Cortex of kidney (tissue), 1 donor: ENCODE measurements at places on chromosomes 3 and 15.

- no peak for DNase-seq
Measured at GRCh38 chr15:101338502-101339057, 43.5 kb upstream of the SNRPA1 start.

DNA sequence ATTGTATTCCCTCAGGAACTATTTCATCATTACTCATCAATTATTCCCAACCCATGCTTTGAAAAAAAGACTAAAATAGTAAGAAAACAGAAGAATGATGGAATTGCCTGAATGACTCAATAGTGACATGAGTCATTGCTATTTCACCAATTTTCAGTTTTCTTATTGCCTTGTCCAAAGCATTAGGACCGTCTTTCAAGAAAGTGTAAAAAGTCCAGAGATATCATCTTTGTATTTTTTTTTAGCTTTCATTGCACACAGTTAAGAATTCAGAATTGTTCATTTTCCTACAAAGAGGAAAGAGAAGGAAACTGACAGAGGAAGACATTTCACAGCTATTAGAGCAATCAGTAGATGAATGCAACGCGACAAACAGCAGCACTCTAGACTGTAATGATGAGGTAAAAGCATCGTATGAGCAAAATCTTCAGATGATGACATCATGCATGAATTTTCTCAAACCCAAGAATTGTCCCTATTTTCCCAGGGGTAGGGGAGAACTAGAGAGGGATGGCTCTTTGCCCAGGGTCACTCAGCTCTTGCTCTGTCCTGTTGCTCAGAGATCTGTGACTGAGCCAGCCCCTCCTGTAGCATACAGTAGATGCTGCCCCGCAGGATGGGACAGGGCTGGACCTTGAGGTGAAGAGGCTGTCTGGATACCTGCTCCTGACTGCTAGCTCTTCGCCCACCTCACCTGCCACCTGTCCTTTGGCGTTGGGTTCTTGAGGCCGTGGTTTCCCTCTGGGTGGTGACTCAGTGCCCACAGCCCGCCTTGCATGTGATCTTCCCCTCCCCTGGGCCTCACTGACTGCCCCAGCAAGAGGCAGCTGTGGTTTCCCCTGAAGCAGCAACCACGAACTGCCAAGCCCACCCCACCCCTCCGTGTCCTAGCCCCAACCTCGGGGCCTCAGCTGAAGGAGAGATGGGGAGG, 84.8 kb downstream of the PPCDC start:
- DNase-seq, result no peak

DNA sequence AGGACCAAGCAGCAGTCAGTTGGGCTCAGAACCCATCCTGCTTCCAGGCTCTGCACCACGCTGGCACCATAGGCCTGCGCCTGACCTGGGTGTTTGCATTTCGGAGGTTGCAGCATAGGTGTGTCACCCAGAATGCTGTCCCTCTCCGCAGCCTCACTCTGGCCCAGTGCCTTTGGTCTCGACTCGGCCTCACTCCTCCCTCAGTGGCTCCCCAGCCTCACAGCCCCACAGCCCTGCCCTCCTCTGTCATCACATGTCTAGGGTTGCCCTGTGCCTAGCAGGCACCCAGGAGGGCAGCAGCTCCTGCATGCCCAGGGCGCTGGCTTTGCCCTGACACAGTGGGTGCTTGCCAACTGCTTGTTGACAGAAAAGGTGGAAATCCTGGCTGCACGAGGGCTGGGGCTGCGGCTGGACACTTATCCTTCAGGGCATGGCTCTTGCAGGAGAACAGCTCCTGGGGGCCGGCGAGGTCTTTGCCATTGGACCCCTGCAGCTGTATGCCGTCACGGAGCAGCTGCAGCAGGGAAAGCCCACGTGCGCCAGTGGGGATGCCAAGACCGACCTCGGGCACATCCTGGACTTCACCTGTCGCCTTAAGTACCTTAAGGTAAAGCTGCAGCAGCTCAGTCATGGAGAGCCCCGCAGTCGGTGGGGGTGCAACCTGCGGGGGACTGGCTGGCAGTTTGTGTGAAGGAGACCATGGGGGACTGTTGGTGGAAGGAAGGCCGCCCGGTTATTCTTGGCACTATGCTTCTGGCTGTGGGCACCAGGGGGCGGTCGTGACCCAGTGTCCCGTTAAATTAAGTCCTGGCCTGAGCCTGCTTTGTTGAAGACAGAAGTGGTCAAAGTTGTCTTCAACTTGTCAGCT, 16.2 kb downstream of the NISCH start:
- DNase-seq, result no peak

GRCh38 chr3:194184265-194184751, 48.4 kb downstream of the HES1 start:
- DNase-seq, result no peak

DNA sequence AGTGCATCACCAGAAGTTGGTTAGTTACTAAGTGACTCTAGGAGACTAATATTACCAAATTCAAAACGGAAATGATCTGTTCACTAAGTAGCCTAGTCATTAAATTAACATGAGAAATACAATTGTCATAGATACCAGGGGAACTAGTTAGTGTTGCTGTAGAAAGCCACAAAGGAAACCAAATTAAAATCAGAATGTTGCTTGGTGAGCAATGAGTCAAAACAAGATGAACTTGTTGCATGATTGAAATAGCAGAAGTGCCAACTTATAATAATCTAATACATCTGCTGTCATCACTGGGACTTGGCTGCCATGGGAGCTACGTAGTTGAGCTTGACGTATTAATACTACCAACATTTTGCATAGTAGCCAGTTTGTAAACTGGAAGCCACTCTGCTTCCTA, 458.1 kb downstream of the DIPK2A start:
- DNase-seq, result no peak

GRCh38 chr15:29121907-29122306, 147.7 kb downstream of the NSMCE3 start:
- no peak for DNase-seq

DNA sequence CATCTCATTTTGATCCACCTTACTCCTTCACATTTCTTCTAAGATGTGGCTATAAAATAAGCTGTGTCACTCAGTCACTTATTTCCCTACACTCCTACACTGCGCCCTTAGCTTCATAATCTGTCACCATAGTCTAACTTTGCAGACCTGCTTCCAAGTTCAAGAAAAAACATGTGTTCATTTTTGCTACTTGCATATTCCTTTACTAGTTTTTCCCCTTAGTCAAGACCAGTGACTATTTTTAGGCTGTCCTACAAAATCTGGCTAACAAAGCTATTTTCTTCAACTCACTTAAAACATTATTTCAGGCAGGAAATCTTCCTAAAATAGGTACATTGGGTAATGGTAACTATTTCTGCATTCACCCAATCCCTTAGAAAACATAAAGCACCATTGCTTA, 272.5 kb downstream of the TBC1D5 start:
- no peak for DNase-seq

GRCh38 chr3:71585131-71585530, 1.6 kb upstream of the FOXP1 start:
- no peak for DNase-seq

DNA sequence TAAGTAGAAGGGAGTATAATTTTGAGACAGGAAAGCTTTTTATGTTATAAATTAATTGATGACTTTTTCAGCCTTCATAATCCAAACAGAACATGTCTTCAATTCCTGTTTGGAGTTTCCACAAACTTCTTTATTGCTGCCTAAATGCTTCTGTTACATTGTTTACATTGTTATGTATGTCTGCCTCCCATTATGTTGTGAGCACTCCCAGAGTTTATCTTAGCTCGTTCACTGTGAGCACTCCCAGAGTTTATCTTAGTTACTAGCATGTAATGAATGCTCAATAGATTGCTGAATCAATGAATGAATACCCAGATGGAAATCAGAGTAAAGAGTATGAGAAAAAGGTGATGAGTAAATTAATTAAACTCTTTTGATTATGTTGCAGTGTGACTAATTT, 1178.0 kb downstream of the ROBO1 start:
- no peak for DNase-seq

DNA sequence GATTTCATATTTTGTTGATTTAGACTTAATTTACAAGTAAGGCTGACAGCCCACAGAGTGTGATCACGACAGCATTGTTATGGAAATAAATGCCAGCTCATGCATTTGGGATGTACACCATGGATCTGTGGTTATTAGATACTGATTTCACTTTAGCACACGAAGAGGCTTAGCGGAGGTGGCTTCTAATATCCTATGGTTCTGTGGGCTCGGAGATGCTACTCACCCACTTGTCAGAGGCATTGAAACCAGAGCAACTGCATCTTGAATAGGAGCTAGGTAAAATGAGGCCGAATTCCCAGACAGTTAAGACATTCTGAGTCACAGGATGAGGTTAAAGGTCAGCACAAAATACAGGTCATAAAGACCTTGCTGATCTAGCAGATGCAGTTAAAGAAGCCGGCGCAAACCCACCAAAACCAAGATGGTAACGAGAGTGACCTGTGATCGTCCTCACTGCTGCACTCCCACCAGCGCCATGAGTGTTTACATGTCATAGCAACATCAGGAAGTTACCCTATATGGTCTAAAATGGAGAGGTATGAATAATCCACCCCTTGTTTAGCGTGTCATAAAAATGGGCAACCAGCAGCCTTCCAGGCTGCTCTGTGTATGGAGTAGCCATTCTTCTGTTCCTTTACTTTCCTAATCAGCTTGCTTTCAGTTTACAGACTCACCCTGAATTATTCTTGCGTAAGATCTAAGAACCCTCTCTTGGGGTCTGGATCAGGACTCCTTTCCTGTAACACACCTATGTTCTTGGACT, 117.5 kb downstream of the PGPEP1L start:
- no peak for DNase-seq

DNA sequence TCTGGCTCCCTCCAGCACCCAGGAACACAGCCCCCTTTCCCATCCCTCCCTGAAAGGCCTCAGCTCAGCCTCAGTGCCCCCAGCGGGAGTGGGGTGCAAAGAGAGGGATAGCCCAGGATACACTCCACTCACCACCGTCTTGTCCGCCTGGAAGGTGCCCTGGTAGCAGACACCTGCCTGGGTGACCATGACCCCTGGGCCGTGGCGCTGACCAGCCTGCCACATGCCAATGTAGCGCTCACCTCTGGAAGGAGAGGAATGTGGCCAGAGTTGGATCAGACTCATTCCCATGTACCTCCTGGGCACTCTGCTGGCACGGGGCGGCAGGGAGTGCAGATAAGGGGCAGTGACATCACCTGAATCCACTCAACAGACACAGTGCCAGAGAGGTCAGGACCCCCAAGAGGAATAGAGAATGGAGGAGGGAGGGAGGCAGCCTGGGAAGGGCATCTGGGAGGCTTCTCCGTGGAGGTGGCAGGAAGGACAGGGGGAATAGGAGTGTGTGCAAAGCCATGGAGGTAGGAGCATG, 13.1 kb downstream of the ALS2CL start:
- DNase-seq, result no peak
